Activated CD4-positive, alpha-beta T cell treated with anti-CD3 and anti-CD28 coated beads for 4 hours (primary cell): ENCODE measurements at places on chromosomes 4 and X.

DNA sequence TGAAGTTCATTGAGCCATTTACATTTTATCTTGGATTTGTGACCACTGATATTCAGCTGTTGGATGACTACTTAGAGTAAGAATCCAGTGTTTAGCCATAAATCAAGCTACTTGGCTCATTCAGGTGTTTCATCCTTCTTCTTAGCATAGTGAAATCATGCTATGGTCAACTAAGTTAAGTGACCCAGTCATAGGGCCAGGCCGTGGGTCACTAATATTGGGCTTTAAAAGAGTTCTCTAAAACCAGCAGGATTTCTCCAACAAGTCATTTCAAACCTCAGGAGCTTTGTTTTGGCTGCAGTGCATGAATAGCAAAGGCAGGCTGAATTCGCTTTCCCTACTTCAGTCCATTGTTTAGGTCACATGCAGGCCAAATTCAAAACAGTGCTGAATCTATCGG lies 181.0 kb downstream of the MAML3 start:
- DNase-seq = no peak

- no peak for DNase-seq
Observed at GRCh38 chr4:159401226-159401712, 298.4 kb downstream of the RAPGEF2 start.

DNA sequence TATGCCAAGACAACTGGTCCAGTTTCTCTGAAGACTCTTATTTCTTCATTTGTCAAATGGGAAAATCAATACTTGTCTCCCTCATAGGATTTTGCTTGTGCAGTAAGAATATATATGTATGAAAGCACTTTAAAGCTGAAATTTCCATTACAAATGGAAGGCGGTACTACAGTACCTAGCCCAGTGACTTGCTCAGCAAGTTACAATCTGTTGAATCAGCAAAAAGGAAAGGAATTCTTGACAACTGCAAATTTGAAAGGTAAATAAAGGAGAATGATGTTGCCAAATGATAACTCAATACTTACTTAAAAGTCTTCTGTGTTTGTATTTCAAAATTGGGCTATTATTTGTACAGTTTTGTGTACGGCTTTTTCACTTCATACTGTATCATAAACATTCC lies 71.1 kb downstream of the PKD2 start:
- no peak for DNase-seq

GRCh38 chr4:36051634-36052033 lies 192.7 kb downstream of the ARAP2 start:
- no peak for DNase-seq

DNA sequence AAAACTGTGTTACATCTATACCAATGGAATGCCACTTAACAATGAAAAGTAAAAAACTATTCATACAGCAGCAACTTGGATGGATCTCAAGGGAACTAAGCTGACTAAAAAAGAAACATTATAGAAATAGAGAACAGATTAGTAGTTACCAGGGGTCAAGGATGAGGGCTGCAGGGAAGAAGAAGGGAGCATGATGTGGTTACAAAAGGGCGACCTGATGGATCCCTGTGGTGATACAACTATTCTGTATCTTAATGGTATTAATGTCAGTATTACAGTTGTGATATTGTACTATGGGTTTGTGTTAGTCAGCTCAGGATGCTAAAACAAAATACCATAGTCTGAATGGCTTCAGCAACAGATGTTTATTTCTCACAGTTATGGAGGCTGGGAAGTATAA lies 190.7 kb downstream of the ZNF674 start:
- no peak for DNase-seq

- DNase-seq = no peak
Observed at GRCh38 chr4:141395246-141395830, 174.6 kb downstream of the ZNF330 start.

DNA sequence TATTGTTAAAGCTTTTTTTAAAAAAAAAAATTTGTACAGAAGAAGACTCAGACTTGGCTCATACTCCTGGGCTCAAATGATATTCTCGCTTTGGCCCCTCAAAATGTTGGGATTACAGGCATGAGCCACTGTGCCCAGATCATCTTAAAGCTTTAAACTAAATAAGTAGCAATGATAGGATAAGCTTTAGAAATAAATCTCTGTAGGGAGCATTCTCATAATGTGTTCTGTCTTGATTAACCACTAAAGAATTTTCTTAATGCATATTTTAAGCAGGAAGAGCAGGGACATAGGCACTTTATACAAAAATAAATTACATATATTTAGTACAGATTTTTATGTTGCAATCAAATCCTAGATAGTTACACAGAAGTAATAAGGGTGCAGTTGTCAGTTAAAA lies 667.2 kb downstream of the GRID2 start:
- DNase-seq = no peak

GRCh38 chr4:90855111-90855510 lies 727.9 kb downstream of the CCSER1 start:
- DNase-seq = no peak
